ENCODE measurements at places on chromosomes 7 and 10.

GRCh38 chr7:142629588-142630260, 119.5 kb upstream of the PRSS1 start:
- no peak for DNase-seq

DNA sequence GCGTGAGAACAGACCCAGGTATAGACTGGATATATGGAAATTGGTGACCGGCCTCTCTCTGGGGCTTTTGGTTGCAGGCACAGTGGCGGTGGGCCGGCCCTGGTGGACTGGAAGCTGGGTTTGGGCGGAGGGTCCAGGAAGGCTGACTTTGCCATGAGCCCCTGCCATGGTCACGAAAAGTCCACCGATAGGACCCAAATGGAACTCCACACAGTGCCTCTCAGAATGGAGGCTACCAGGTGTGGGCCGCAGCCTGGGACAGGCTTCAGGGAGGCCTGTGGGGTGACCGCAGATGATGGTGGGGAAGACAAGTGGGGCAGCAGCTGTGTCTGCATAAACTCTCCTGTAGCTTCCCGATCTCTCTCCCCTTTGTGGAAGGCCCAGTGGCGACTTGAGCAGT, 123.2 kb downstream of the DNAJB6 start:
- no peak for DNase-seq

DNA sequence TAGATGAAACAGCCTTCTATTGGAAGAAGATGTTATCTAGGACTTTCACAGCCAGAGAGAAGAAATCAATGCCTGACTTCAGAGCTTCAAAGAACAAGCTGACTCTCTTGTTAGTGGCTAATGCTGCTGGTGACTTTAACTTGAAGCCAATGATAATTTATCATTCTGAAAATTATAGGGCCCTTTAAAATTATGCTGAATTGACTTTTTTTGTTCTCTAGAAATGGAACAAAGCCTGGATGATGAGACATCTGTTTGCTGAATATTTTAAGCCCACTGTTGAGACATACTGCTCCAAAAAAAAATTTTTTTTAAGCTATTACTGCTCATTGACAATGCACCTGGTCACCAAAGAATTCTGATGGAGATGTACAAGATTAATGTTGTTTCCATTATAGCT, 189.2 kb downstream of the MBL2 start:
- DNase-seq, result no peak

DNA sequence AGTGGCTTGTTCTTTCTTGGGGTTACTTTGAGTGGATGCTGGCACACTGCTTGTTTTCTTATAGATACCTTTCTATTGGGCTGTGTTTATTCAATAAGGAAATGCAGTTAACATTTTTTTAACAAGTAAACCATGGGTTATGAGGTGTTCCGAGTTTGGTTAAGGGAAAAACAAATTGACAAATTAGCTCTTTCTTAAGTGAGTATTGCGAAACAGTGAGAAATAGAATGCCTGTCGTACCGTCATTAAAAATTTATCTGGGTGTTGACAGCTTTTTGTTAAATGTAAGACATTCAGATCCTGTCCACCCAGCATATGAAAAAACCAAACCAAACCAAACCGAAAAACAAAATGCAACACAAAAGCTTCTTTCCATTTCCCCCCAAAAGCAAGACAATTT, 6.2 kb downstream of the CUX1 start:
- no peak for DNase-seq

GRCh38 chr10:71209352-71209715, 3.0 kb upstream of the UNC5B start:
- DNase-seq, result no peak

GRCh38 chr10:71285180-71285545, 33.9 kb upstream of the SLC29A3 start:
- DNase-seq, result peak; percentile 32

DNA sequence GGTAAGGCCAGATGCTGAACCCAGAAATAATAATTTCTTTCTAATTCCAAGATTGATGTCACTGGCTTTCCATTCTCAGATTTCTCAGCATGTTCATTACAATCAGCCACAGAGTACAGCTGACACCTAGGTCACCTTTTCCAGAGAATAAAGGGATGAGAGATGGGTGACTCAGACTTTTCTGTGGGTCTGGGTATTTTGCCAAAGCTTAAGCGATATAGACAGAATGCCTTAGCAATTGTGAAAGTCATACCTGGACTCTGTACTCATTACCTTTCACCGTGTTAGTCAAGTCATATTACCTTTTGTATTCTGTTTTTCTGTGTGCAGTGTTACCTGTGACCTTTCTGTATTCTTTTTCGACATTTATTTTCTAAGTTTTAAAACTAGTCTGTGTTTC, 10.6 kb upstream of the PRTFDC1 start:
- no peak for DNase-seq

DNA sequence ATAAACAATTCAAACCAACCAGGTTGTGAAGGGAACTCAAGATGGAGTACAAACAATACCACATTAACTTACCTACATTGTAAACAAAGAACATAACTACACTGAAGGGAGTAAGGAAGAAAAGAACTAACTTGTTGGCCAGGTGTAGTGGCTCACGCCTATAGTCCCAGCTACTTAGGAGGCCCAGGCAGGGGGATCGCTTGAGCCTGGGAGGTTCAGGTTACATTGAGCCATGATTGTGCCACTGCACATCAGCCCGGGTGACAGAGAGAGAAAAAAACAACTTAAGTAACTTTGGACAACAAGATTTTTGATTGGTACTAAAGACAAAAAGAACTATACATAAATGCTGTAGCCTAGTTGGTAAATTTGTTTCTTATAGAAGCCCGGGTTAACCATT, 68.8 kb downstream of the TRIL start:
- no peak for DNase-seq

DNA sequence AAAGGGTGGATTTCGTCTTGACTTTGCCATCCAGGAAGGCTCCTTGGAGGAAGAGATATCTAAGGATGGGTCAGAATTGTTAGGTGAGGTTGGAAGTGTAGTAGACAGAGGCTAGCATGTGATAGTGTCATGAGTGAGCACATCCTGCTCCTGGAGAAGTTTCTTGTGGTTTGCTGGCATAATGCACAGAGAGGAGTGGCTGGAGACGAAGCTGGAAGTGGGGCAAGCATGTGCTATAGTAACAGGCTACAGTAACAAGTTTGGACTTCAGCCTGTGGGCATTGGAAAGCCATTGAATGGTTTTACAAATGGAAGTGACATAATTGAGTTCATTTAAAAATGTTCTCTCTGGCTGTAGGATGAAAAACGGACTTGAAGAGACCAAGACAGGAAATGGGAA, 175.6 kb upstream of the VWC2 start:
- DNase-seq, result no peak

- DNase-seq, result no peak
Measured at GRCh38 chr10:620417-620816, 69.1 kb downstream of the DIP2C start.

- peak; percentile 23 for DNase-seq
Measured at GRCh38 chr7:151838861-151839381, 38.0 kb downstream of the PRKAG2 start.

GRCh38 chr7:121107923-121108498, 119.5 kb downstream of the CPED1 start:
- DNase-seq, result no peak

DNA sequence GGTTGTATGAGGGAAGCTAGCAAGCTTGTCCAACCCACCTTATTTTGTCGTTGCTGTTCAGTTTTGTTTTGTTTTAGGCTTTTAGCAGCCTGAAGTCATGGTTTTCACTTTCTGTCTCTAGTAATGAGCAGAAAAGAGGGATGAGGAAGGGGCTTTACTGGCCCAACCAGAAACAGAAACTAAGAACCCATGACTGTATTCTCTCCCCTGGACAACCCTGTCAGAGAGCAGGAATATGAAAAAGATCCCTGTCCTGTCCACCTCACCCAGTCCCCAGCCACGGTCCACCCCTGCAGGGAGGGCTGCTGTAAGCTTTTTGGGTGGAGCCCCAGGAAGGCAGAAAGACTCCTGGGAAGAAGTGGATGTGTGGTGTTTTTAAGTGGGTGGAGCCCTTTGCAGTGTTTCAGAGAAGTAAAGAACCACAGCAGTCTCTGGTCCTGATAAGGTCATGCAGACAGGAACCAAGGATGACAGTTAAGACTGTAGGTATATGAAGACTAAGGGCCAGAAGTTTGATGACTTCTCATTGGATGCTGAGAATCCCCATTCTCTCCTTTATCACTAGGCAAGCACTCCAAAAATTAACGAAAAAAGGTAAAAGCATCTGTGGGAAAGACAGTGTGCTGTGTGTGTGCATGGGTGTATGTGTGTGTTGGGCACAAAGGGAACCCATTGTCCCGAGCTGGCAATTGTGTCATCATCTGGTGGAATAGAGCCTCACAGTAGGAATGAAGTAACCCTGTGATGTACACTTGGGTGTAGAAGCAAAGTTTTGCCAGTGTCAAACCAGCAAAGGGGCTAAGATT, 13.8 kb downstream of the MRPL32 start:
- no peak for DNase-seq

DNA sequence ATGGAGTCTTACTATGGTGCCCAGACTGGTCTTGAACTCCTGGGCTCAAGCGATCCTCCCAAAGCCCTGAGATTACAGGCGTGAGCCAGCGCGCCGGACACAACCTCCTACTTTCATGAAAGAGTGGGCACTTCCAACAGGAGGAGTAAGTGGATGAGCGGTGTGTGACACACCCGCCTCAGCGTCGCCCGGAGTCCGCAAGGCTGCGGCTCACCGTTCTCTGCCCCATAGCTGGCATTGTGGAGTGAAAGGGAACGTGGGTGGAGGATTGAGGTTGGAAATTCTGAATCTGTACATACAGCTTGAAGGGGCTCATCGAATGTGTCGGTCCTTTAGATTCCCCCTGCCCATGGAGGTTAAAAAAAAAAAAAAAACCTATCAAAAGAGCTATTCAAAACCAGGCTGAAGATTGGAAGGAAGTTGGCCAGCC, 524 bp upstream of the PRXL2A start:
- peak; percentile 71 for DNase-seq

- DNase-seq, result no peak
Measured at GRCh38 chr7:116686033-116686432, 14.0 kb downstream of the MET start.

DNA sequence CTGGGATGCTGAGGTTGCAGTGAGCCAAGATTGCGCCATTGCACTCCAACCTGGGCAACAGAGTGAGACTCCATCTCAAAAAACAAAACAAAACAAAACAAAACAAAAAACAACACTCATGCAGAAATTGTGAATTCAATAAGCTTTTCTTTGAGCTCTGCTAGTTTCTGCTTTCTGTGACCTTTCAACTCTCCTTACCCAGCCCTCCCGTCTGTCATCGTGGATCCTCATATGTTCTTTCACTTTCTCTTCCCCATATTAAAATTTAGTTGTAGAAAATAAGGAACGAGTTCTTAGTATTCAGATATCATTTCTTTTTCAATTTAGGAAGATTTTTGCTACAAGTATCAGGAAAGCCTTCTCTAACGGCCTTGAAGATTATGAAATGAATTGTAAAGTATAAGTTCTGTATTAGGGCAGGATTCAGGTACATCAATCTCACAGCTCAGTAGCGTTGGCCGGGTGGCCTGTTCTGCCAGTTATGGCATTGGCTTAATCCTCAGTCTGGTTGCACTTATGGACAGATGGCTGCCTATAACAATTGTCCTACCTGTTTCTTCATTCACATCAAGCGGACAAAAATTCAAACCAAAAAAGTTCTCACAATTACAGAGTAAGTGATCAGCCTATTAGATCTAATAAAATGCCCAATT, 1167.0 kb downstream of the SORCS3 start:
- DNase-seq, result no peak

GRCh38 chr10:79402951-79403350, 42.5 kb downstream of the ZCCHC24 start:
- no peak for DNase-seq

DNA sequence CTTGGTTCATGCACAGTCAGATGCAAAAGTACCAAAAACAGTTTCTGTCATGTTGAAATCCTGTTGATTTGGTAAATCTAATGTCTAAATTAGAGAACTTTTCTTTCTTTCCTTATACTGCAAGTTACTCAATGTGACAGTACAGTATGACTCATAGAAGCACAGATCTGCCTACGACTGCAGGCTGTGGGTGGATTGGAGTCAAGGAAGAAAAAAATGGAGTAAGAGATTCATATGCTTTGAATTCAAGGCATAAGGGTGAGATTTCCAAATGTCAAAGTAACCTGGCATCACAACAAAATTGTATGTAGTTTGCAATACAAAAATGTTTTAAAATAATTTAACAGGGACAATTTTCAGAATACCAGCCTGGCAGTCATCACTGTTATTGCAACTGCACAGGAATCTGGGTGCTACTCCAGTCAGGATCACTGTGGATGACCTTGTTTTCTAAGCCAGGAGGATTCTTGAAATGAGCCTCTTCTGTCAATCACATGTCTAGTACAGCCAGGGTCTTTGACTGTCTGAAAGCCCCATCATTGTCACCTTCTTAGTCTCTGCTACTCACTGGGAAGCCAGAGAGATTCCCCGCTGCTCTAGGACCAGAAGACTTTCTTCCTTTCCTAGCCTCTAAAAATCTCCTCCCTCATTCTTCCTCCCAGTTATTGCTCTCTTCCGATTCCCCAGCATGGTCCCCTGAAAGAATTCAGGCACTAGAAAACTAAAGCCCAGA, 83.6 kb downstream of the CD36 start:
- no peak for DNase-seq

- no peak for DNase-seq
Measured at GRCh38 chr10:7186387-7187018, 224.3 kb downstream of the SFMBT2 start.
